Stimulated activated CD8-positive, alpha-beta memory T cell treated with anti-CD3 and anti-CD28 coated beads, Interleukin-15, amount 100 ng/mL, for 4 hours (primary cell): ENCODE measurements at places on chromosomes 5 and 9.

GRCh38 chr5:65059681-65060598, 291.2 kb downstream of the CWC27 start:
- no peak for DNase-seq

GRCh38 chr9:130128251-130128650, 44.0 kb upstream of the NCS1 start:
- peak; percentile 69 for DNase-seq

- no peak for DNase-seq
Observed at GRCh38 chr5:2187156-2187555, 304.4 kb upstream of the IRX4 start.

DNA sequence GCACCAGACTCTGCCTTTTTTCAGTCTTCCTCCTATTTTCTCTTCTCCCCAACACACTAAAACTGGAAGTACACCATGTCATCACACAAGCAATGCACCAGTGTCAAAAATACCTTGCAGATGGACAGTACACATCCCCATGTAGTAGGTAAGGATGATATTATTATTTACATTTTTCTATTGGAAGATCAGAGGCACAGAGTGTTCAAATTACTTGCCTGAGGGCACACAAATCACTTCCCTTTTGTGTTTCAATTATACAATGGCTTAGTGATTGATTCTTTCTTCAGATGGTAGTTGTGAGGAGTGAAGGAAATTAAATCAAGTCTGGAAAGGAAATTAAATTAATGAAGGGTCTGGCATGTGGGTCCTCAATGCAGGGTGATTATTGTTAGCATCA, 39.6 kb downstream of the CTSL start:
- DNase-seq, result no peak

- no peak for DNase-seq
Observed at GRCh38 chr9:124522121-124523098, 15.2 kb upstream of the NR5A1 start.

GRCh38 chr9:84860249-84861115, 191.0 kb downstream of the NTRK2 start:
- no peak for DNase-seq

- DNase-seq, result no peak
Observed at GRCh38 chr5:67139030-67139429, 57.6 kb downstream of the CD180 start.

GRCh38 chr5:334903-335739, 13.6 kb downstream of the AHRR start:
- DNase-seq, result no peak
